ENCODE measurements at places on chromosomes 3 and 15. TPM values are rescaled to one million over a fixed set of nuclear protein-coding genes. Genes with fewer than 3 reads are reported as not detected.

- no peak for DNase-seq
- no peak overlapping the region for H3K4me3 ChIP-seq
- no peaks in the 10 kb centered on the region for H3K4me1 ChIP-seq
- H3K27me3 ChIP-seq, result no peaks in the 10 kb centered on the region
- no peak overlapping the region for H3K27ac ChIP-seq
Measured at GRCh38 chr15:53296603-53297002, 462.9 kb downstream of the WDR72 start.

ACTR8 gene
- 48.3 TPM for total RNA-seq

GRCh38 chr3:179186426-179186825, 38.3 kb downstream of the PIK3CA start:
- no peaks in the 10 kb centered on the region for H3K4me1 ChIP-seq
- H3K36me3 ChIP-seq, result no peaks in the 10 kb centered on the region
- H3K27me3 ChIP-seq, result no peaks in the 10 kb centered on the region
- H3K4me3 ChIP-seq, result no peak overlapping the region

FBXO40 gene
- 0.10 TPM for total RNA-seq

- H3K36me3 ChIP-seq, result no peaks in the 10 kb centered on the region
- H3K27ac ChIP-seq, result no peak overlapping the region
- no peak overlapping the region for H3K4me3 ChIP-seq
- no peaks in the 10 kb centered on the region for H3K27me3 ChIP-seq
Measured at GRCh38 chr15:98858610-98859023, 149.0 kb downstream of the PGPEP1L start.

CHAC1 gene
- total RNA-seq, result 3.6 TPM

DNA sequence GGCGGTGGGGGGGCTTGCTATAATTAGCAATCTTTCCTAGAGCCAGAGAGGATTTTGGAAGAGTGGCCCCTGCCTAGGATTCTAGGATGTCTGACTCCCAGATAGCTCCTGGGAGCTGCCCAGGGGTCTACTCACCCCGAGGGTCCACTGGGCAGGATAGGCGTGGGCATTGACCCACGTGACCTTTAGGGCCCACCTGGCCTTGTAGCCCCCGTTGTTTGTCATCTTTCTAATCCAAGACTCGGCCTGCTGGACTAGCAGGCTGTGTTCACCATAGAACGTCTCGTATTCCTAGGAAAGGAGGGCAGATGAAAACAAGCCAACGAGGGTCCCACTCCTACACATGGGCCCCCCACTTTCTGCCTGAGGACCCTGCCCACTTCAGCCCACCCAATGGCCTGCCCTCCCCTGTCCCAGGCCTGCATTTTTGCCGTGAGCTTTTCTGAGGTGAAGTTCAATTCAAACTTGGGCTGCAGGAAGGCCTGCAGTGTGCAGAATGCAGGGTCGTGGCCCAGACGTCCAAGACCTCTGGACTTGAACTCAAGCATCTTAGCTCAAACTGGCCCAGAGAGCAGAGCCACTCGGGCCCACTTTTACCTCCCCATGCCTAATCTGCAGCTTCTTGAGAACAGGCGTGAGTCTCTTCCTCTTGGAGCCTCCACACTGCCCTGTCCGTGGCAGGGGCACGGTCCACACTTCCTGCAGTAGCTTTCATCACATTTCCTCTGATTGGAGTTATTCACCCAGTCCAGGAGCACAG, 41.5 kb downstream of the MUC4 start:
- H3K4me1 ChIP-seq, result no peaks in the 10 kb centered on the region
- no peaks in the 10 kb centered on the region for H3K36me3 ChIP-seq
- no peaks in the 10 kb centered on the region for H3K27me3 ChIP-seq

DNA sequence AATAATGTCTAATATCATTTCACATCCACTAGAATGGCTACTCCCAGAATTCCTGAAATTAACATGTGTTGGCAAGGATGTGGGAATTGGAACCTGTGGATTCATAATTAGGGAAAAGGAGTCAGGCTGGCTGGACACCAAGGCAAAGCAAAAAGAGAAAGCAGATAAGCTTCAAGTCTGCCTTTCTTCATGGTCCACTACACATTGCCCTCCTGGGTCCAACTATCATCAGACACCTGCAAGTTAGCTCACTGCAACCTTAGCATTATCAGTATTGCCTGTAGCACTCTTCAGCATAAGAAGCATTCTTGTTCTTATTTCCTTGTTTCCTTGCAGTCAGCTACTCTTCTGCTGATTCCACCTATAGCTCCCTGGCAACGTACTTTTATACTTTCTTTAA, 124.3 kb downstream of the ZNF280D start:
- no peaks in the 10 kb centered on the region for H3K27me3 ChIP-seq
- peak; percentile 2 for DNase-seq
- no peaks in the 10 kb centered on the region for H3K4me1 ChIP-seq
- no peak overlapping the region for H3K4me3 ChIP-seq
- no peak overlapping the region for H3K27ac ChIP-seq

DNA sequence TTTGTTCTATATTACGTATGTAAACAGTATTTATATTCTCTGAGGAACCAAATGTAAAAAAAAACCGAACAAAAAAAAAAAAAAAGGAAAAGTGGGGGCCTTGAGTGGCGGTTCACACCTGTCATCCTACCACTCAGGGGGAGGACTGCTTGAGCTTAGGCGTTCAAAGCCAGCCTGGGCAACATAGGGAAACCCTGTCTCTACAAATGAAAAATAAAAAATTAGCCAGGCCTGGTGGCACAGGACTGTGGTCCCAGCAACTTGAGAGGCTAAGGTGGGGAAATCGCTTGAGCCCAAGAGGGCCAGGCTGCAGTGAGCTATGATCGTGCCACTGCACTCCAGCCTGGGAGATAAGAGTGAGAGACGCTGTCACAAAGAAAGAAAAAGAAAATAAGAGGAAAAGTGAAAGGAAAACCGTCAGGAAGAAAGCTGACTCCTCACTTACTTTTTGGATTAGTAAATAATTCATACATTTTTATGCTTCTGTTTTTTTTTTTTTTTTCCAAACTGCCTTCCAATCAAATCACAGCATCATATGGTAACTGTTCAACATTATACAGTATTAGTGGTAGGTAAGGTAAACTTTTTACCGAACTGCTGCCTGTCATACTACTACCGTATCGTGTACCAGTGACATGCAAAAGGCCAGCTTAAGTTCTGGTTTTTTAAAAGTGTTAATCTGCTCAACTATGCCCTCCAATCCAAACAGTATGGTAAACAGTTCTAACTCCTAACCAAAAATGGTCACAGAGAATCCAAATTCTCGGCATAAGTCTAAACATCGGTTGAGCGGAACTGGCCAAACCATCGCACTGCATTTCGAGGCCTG, 1.2 kb downstream of the PHC3 start:
- DNase-seq, result no peak
- peak overlapping the region; percentile 88 for H3K4me3 ChIP-seq
- no peaks in the 10 kb centered on the region for H3K27me3 ChIP-seq

DNA sequence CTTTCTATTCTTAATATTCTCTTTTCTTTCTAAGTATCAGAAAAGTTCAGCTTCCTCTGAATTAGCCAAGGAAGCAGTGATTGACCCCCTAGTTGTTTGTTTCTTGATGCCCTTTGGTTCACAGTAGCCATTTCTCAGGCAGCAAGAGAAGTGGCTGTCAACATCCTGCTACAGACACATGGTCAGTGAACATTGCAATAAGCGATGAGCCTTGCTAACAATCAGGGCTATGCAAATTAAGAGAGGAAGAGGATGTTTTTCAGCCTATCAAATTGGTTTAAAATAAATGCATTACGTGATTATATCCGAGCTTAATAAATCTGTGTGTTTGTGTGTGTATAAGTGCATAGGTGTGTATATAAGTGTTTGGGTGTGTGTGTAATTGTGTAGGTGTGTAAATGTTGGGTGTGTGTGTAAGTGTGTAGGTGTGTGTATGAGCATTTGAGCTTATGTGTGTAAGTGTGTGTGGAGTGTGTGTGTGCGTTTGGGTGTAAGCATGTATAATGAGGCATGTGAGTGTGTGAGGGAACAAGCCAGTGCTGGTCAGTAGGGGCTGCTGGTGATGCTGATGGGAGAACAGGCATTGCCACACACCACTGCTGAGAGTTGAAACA, 78.1 kb upstream of the XCR1 start:
- peaks cover 5% of the 10 kb centered on the region for H3K4me1 ChIP-seq
- H3K36me3 ChIP-seq, result no peaks in the 10 kb centered on the region

DNA sequence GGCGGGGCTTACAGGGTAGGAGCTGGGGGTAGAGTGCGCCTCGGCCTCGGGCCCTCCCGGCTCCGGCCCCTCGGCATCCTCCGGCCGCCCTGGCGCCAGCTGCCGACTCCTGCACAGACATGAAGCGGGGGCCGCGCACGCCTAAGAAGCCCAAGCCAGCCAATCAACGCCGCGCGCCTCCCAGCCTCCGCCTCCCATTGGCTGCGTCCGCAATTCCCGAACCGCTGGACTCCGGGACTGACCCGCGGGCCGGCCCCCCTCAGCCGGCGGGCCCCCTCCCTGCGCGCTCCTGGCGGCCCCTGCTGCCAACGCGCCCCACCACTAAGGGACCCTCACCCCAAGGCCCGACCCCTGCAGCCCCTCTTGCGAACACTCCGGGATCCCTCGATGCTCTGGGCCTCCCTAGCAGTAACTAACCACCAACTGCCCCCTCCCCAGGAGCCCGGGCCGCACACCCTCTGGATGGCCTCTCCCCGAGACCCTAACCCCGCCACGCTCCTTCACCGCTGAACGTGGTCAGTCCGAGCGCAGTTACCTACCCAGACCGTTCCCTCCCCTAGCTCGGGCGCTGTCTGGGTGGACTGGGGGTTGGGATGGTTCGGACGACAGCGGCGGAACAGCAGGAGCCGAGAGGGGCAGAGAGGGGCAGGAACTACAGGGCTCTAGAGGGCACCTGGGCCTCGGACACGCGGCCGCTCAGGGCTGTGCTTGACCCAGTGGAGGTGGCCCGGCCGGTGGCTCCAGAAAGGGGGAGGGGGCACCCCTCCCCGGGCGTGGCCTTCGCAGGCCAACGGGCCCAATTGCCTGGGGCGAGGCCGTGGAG, 5.0 kb downstream of the GATA2 start:
- no peak for DNase-seq
- peak overlapping the region; percentile 3 for H3K27ac ChIP-seq
- peaks cover 100% of the 10 kb centered on the region for H3K27me3 ChIP-seq
- H3K4me3 ChIP-seq, result peak overlapping the region; percentile 29

C15orf62 gene
- total RNA-seq, result 0.20 TPM

- H3K4me3 ChIP-seq, result no peak overlapping the region
- H3K27me3 ChIP-seq, result no peaks in the 10 kb centered on the region
- no peaks in the 10 kb centered on the region for H3K4me1 ChIP-seq
- no peak for DNase-seq
Measured at GRCh38 chr3:115068799-115069198, 78.3 kb downstream of the ZBTB20 start.

GRCh38 chr3:17431004-17431403, 311.4 kb downstream of the TBC1D5 start:
- H3K27me3 ChIP-seq, result no peaks in the 10 kb centered on the region
- no peaks in the 10 kb centered on the region for H3K4me1 ChIP-seq
- H3K36me3 ChIP-seq, result no peaks in the 10 kb centered on the region
- H3K4me3 ChIP-seq, result no peak overlapping the region
- no peak overlapping the region for H3K27ac ChIP-seq

- H3K4me1 ChIP-seq, result peaks cover 4% of the 10 kb centered on the region
- no peaks in the 10 kb centered on the region for H3K36me3 ChIP-seq
- no peak overlapping the region for H3K4me3 ChIP-seq
- no peaks in the 10 kb centered on the region for H3K27me3 ChIP-seq
- no peak overlapping the region for H3K27ac ChIP-seq
Measured at GRCh38 chr15:30062881-30063280, 19.9 kb upstream of the GOLGA8J start.
